Left ventricle myocardium inferior (tissue), 1 donor: ENCODE measurements at places on chromosomes 3 and 15. TPM values are rescaled to one million over a fixed set of nuclear protein-coding genes. Genes with fewer than 3 reads are reported as not detected.

- H3K4me1 ChIP-seq = no peaks in the 10 kb centered on the region
- H3K27ac ChIP-seq = no peak overlapping the region
Observed at GRCh38 chr3:105065895-105066839, 300.5 kb upstream of the ALCAM start.

GRCh38 chr3:128294999-128295468, 141.8 kb downstream of the EEFSEC start:
- no peak for DNase-seq
- H3K27me3 ChIP-seq = no peaks in the 10 kb centered on the region
- H3K4me3 ChIP-seq = no peak overlapping the region
- peaks cover 60% of the 10 kb centered on the region for H3K4me1 ChIP-seq

DNA sequence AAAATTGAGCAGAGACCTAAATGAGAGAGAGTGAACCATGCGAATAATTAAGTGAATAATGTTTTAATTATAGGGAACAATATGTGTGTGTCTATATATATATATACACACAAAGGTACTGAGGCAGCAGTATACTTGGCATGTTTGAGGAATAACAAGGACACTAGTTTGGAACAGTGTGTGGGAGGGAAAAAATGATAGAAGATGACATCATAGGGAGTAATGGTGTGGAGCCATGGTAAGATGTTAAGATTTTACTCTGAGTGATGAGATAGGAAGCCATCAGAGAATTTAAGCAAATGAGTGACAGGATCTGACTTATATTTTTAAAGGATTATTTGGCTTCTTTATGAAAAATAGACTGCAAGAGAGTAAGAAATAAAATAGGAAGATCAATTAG, 29.1 kb downstream of the DTWD1 start:
- DNase-seq = no peak
- H3K36me3 ChIP-seq = no peaks in the 10 kb centered on the region
- H3K27ac ChIP-seq = no peak overlapping the region
- peaks cover 11% of the 10 kb centered on the region for H3K4me1 ChIP-seq

DNA sequence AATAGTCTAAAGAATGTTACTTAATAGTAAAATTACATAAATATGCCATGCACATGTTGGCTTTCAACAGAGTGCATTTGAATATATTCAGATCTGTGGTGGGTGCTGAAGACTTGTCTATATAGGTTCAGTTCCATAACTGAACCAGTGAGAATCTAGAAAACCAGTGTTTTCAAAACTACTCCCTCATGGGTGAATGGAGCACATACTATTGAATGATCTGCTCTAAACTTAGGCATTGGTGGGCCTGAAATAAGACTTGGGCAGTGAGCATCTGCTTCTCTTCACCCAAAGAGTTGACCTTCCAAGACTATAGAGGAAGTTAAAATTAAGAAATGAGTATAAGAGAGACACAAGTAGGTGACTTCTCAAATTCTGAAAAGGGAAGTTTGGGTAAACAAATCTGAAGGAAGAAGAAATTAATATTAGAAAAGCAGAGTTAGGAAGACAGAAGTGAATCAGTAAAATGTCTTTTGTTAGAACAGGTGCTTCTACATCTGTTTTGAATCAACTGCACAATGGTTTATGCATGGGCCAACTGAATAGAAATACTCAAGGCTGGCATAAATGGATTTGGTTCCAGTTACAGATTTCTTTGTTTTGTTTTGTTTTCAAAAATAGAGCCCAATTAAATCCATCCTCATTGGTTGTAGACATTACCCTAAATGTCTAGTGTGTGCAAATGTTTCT, 19.3 kb downstream of the ALCAM start:
- H3K4me3 ChIP-seq = no peak overlapping the region
- H3K27ac ChIP-seq = no peak overlapping the region
- H3K27me3 ChIP-seq = no peaks in the 10 kb centered on the region
- H3K4me1 ChIP-seq = no peaks in the 10 kb centered on the region

GRCh38 chr3:168678730-168679129, 583.0 kb upstream of the GOLIM4 start:
- no peaks in the 10 kb centered on the region for H3K4me1 ChIP-seq
- no peaks in the 10 kb centered on the region for H3K36me3 ChIP-seq
- no peak overlapping the region for H3K27ac ChIP-seq
- peaks cover 5% of the 10 kb centered on the region for H3K27me3 ChIP-seq
- H3K4me3 ChIP-seq = no peak overlapping the region

GRCh38 chr15:66422347-66422746, 35.6 kb downstream of the MAP2K1 start:
- no peak overlapping the region for H3K4me3 ChIP-seq
- H3K36me3 ChIP-seq = no peaks in the 10 kb centered on the region
- peaks cover 16% of the 10 kb centered on the region for H3K4me1 ChIP-seq
- no peaks in the 10 kb centered on the region for H3K27me3 ChIP-seq
- no peak overlapping the region for H3K27ac ChIP-seq

Gene PRR20G
- total RNA-seq = not detected

- no peaks in the 10 kb centered on the region for H3K27me3 ChIP-seq
- H3K4me3 ChIP-seq = no peak overlapping the region
- peak overlapping the region; percentile 41 for H3K27ac ChIP-seq
- no peak for DNase-seq
- H3K4me1 ChIP-seq = peaks cover 51% of the 10 kb centered on the region
Observed at GRCh38 chr3:29565236-29565635, 284.4 kb downstream of the RBMS3 start.

DNA sequence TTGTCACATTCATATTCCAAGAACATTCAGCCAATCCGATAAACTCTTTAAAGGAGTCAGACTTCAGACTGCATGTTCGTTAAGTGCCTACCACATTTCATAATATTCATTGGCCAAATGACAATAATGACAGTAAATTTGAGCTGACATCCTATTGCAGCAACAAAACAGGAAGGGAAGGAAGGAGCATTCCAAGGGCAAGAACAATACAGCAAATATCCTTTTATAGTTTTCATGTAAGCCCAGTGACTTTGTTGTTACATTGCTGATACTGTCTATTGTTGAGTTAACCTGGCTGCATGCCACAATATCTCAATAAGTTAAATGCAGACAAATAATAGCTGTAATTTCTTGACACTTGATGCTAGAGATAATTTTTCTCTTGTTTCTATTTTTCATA, 16.4 kb upstream of the CBLB start:
- H3K4me3 ChIP-seq = no peak overlapping the region
- no peaks in the 10 kb centered on the region for H3K36me3 ChIP-seq
- H3K4me1 ChIP-seq = peaks cover 10% of the 10 kb centered on the region
- DNase-seq = no peak

GRCh38 chr3:127815641-127816605, 6.4 kb downstream of the MGLL start:
- H3K4me3 ChIP-seq = peak overlapping the region; percentile 95
- peaks cover 93% of the 10 kb centered on the region for H3K4me1 ChIP-seq
- peak overlapping the region; percentile 96 for H3K27ac ChIP-seq
- no peak for DNase-seq

- H3K4me3 ChIP-seq = no peak overlapping the region
- no peaks in the 10 kb centered on the region for H3K27me3 ChIP-seq
- no peak for DNase-seq
- no peaks in the 10 kb centered on the region for H3K4me1 ChIP-seq
- H3K27ac ChIP-seq = no peak overlapping the region
Observed at GRCh38 chr3:66068255-66068654, 29.5 kb upstream of the MAGI1 start.
